ENCODE measurements at places on chromosomes 12 and 14. TPM values are rescaled to one million over a fixed set of nuclear protein-coding genes. Genes with fewer than 3 reads are reported as not detected.
A peak's percentile ranks its signal among the peaks of the same experiment; 100 is the strongest.

GRCh38 chr12:23729359-23729758 is 220.1 kb downstream of the SOX5 start:
- H3K27me3 ChIP-seq = no peaks in the 10 kb centered on the region
- no peak overlapping the region for H3K27ac ChIP-seq
- H3K4me1 ChIP-seq = no peaks in the 10 kb centered on the region
- no peak overlapping the region for H3K4me3 ChIP-seq
- DNase-seq = no peak
- no peaks in the 10 kb centered on the region for H3K36me3 ChIP-seq

DNA sequence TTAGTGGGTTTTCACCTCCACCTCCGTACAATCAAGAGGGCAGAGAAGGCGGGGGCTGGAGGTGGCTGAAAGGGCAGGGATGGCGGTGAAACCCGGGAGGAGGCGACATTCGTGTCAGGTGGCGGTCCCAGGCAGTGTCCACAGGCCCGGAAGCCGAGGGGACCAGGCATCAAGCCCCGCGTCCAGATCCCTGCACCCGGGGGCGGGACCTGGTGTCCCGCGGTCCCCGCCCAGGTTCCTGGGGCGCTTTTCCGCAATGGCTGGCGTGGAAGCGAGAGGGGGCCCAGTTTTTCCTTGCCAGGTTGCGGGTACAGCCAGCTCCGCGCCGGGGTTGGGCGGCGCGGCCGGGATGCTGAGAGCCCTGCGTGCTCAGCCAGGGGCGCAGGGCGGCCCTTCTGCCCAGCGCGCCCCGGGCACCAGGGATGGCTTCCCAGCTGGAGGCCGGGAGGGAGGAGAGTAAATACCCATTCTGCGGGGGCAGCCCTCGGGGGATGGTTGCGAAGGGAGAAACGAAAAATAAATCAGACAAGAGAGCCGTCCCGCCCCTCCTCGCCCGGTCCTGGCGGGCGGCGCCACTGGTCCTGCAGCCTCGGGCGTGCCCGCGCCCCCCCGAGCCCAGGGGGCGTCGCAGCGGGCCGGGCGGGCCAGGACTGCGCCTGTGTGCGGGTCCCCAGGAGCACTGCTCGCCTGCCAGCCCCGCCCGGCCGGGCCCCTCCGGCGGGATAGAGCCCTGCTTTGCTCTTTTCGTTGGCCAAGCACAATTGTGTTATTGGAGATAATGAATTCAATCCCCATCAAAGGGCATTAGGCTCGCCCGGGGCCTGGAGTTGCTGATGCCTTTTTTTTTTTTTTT is 11.5 kb downstream of the FOXA1 start:
- no peak overlapping the region for H3K4me3 ChIP-seq
- H3K27me3 ChIP-seq = no peaks in the 10 kb centered on the region
- H3K27ac ChIP-seq = no peak overlapping the region
- H3K4me1 ChIP-seq = no peaks in the 10 kb centered on the region
- no peaks in the 10 kb centered on the region for H3K36me3 ChIP-seq

The KRT71 gene
- total RNA-seq = not detected

The AQP2 gene
- total RNA-seq = not detected

DNA sequence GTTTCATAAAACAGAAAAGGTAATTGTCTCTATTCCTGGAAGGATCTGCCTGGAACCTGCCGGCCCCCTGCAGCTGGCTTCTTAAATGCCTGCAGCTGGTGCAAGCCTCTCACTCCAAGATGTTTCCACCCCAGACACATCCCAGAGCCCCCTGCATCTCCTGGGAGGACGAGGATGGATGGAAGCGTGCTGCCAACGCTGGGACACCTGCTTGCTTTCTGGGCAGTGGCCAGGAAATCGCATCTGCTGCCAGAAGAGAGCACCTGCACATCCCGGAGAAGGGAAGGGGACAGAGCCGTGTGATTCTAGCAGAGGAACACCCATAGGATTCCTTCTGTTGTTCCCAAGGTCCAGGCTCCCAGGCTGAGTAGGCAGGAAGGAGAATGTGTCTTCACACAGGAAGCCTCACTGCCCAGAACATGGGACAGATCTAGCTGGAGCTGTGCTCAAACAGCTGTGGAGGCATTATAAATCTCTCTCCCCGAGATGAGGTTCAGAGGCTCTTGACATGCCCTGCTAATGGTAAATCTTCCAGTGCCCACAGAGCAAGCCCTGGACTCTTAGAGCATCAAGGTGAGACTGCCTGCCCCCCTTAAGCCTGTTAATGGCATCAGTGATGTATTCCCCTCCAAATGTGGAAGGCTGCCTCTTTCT is 138.8 kb upstream of the MAP1LC3B2 start:
- no peak for DNase-seq
- no peaks in the 10 kb centered on the region for H3K36me3 ChIP-seq
- no peaks in the 10 kb centered on the region for H3K4me1 ChIP-seq
- H3K27ac ChIP-seq = no peak overlapping the region
- no peak overlapping the region for H3K4me3 ChIP-seq

The AMHR2 gene
- total RNA-seq = 0.15 TPM

- peak within 1 kb of the TSS; percentile 30 for H3K27ac ChIP-seq
- DNase-seq = peak; percentile 84
- no peaks in the 10 kb centered on the region for H3K27me3 ChIP-seq
Measured at GRCh38 chr12:70365648-70366518, at the start of gene KCNMB4. Gene KCNMB4 (plus strand): TSS chr12:70366290. CDS start chr12:70366735, 445 bp downstream.

GRCh38 chr12:96186607-96187301 is 7.4 kb upstream of the ELK3 start:
- no peak overlapping the region for H3K27ac ChIP-seq
- no peaks in the 10 kb centered on the region for H3K27me3 ChIP-seq
- H3K36me3 ChIP-seq = no peaks in the 10 kb centered on the region
- no peaks in the 10 kb centered on the region for H3K4me1 ChIP-seq
- DNase-seq = no peak

DNA sequence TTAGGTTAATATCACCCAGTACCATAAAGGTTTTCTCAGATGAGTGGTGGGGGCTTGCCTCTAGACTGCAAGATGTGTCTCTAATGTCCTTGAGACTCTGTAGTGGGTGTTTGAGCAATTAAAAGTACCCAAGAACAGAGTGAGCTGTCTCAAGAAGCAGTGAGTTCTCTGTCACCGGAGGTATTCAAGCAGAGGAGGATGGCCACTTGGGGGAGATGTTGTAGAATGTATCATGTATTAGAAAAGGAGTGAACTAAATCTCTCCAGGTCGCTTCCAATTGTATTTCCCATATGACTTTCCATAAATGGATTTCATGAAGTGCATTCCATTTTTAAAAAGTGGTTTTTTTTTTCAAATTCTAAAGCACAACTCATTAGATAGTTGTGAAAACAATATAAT is 35.0 kb downstream of the SLC17A8 start:
- H3K27ac ChIP-seq = no peak overlapping the region
- no peaks in the 10 kb centered on the region for H3K4me1 ChIP-seq
- no peak overlapping the region for H3K4me3 ChIP-seq
- no peaks in the 10 kb centered on the region for H3K27me3 ChIP-seq
- H3K36me3 ChIP-seq = no peaks in the 10 kb centered on the region

- H3K27me3 ChIP-seq = no peaks in the 10 kb centered on the region
- no peak overlapping the region for H3K4me3 ChIP-seq
- H3K36me3 ChIP-seq = no peaks in the 10 kb centered on the region
- H3K27ac ChIP-seq = no peak overlapping the region
- H3K4me1 ChIP-seq = no peaks in the 10 kb centered on the region
Measured at GRCh38 chr14:62988967-62989366, 56.3 kb downstream of the KCNH5 start.

DNA sequence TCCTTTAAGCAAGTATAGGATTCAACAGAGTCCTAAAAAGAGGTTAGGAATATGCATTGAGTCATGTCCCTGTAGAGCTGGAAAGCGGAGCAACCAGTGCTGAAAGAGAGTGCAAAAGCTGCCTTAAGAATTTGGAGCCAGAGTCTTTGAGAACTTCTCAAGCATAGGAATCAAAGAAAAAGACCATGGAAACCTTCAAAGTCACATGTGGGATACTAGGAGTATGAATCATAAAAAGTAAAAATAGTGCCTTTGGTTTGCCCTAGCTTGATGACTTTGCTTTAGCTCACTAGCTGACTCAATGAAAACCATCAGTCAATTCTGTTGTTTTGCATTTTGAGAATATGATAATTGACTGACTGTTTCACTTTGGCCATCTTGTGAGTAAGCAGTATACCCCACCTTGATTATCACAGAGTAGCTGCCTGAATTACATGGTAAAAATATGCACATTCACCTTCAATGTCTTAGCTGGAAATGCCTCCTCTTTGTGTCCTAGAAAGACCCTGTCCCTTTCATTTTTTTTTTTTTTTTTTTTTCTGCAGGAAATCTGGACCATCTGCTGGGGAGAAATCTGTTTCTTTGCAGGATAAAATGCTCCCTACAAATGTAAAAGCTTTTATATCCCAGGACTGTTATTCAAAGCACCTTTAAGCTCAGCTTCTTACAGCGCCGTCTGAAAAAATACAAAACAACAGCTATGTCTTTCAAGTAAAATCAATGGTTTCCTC is 248.6 kb upstream of the KRR1 start:
- H3K4me3 ChIP-seq = no peak overlapping the region
- no peaks in the 10 kb centered on the region for H3K36me3 ChIP-seq
- no peak for DNase-seq
- H3K27ac ChIP-seq = no peak overlapping the region
- no peaks in the 10 kb centered on the region for H3K4me1 ChIP-seq

DNA sequence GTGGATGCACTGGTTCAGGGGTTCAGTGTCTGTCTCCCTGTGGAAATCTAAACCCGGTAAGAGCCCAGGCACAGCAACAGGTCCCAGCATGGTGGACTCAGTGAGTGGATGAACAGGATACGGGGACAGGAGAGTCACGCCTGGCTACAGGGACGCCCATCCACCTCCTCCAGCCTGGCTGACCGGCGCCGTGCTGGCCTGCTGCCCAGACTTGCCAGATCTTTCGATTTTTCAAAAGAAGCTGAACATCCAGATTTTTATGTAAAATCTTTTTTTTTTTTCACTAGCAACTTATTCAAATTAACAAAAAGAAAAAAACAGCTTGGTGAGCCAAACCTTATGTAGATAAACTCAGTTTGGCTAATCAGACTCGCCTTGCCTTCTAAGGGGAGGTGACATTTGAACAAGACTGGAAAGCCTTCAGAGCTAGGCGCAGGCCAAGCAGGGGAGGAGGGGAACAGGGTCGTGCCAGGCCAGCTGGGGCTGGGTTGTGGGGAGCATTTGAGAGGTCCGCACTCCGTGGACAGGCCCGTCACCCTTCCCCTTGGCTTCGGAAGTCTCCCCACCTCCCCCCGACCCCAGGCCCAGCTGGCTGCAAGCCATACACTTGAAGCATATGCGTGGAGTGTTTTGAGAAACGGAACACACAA is 87.8 kb upstream of the NCOR2 start:
- H3K36me3 ChIP-seq = no peaks in the 10 kb centered on the region
- H3K4me1 ChIP-seq = peaks cover 51% of the 10 kb centered on the region
- H3K4me3 ChIP-seq = peak overlapping the region; percentile 33
- peak; percentile 75 for DNase-seq
- H3K27me3 ChIP-seq = no peaks in the 10 kb centered on the region
- peak overlapping the region; percentile 77 for H3K27ac ChIP-seq

- no peaks in the 10 kb centered on the region for H3K36me3 ChIP-seq
- H3K4me3 ChIP-seq = 0 out of 2 replicates have a peak overlapping the region, but pooled peaks have one; percentile 11
- peak overlapping the region; percentile 54 for H3K27ac ChIP-seq
Measured at GRCh38 chr14:48937541-48938195, 648.5 kb downstream of the RPS29 start.

DNA sequence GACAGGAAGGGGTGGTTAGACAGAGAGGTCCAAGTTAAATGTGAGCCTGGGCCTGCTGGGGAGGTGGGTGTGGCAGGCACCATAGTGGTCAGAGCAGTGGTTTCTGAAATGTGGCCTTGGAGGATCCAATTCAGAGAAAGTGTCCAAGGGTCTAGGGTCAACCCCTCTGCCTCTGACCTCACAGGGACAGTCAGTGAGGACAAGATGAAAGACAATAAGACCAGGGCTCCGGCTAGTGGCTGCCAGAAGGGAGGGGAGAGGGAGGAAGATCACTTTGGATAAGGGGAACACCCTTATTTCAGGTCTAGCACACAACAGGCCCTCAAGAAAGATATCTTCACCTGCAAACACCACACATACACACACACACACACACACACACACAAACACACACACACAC is 335.1 kb downstream of the MED13L start:
- H3K4me3 ChIP-seq = no peak overlapping the region
- H3K36me3 ChIP-seq = no peaks in the 10 kb centered on the region
- no peaks in the 10 kb centered on the region for H3K27me3 ChIP-seq

The DLGAP5 gene
- 81.7 TPM for total RNA-seq

- no peaks in the 10 kb centered on the region for H3K4me1 ChIP-seq
- no peak overlapping the region for H3K4me3 ChIP-seq
- no peaks in the 10 kb centered on the region for H3K36me3 ChIP-seq
- no peak overlapping the region for H3K27ac ChIP-seq
Measured at GRCh38 chr12:47413806-47414205, 292.0 kb downstream of the RPAP3 start.

The NXPH4 gene
- total RNA-seq = 92.7 TPM

The ALX1 gene
- 10.5 TPM for total RNA-seq

DNA sequence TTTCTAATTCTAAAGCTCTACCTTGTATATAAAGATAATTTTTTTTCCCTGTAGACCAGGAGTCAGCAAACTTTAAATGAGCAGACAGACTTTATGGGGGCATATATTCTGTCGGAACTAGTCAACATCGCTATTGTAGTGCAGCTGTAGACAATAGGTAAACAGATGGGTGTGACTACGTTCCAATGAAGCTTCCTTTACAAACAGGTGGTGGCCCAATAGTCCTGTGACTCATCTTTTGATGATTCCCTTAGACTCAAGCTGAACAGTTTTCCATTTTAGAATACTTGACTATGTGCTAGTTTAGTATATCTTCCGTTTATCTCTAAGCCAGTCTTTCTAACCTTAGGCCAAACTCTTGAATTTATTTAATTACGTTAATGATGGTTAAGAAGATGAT is 16.3 kb downstream of the MUCL1 start:
- no peaks in the 10 kb centered on the region for H3K36me3 ChIP-seq
- H3K27ac ChIP-seq = no peak overlapping the region
- H3K4me1 ChIP-seq = no peaks in the 10 kb centered on the region
- no peak for DNase-seq
- H3K4me3 ChIP-seq = no peak overlapping the region
- no peaks in the 10 kb centered on the region for H3K27me3 ChIP-seq

DNA sequence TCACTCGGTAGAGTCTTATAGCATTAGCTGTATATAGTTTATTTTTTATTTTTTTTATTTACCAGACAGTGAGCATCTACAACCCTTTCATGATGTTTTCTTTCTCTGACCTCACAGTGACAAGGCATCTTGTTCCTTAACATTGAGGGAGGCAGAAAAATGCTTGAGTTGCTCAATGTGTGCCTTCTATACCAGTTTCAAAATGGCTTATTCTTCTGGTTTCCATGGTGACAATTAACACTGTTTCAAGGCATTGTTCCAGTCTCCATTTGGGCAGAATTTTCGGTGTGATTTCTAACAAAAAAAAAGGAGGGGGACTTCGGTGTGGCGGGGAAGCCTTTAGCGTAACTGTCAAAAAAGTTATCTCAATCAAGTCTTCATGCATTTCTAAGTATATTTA is 209.7 kb upstream of the NPAS3 start:
- DNase-seq = no peak
- H3K27me3 ChIP-seq = no peaks in the 10 kb centered on the region
- H3K4me1 ChIP-seq = peaks cover 45% of the 10 kb centered on the region
- no peak overlapping the region for H3K4me3 ChIP-seq

GRCh38 chr14:74763803-74764531 is 851 bp downstream of the YLPM1 start:
- H3K36me3 ChIP-seq = peaks cover 6% of the 10 kb centered on the region
- H3K27ac ChIP-seq = peak overlapping the region; percentile 94
- peak; percentile 23 for DNase-seq
- no peaks in the 10 kb centered on the region for H3K27me3 ChIP-seq
- H3K4me1 ChIP-seq = 0 out of 2 replicates have a peak, but pooled peaks cover 2% of the 10 kb centered on the region
